ENCODE measurements at places on chromosomes 16 and 17. TPM values are rescaled to one million over a fixed set of nuclear protein-coding genes. Genes with fewer than 3 reads are reported as not detected.

The ZFP1 gene
- total RNA-seq: 11.2 TPM

The VAT1L gene
- total RNA-seq: 49.6 TPM

The CACNB1 gene
- 17.8 TPM for total RNA-seq

The TP53TG3C gene
- not detected for total RNA-seq

The TMIGD1 gene
- total RNA-seq: not detected

The CTF1 gene
- total RNA-seq: 0.97 TPM

The FOXC2 gene
- 0.09 TPM for total RNA-seq

The ADAM11 gene
- 2.9 TPM for total RNA-seq

The TMEM219 gene
- 64.9 TPM for total RNA-seq

The CD300H gene
- not detected for total RNA-seq

The SBK1 gene
- total RNA-seq: 77.4 TPM

The ZACN gene
- not detected for total RNA-seq

The TERB1 gene
- total RNA-seq: not detected

The MAF gene
- 2.7 TPM for total RNA-seq

The ZNF629 gene
- 19.3 TPM for total RNA-seq

The CBFA2T3 gene
- total RNA-seq: 2.7 TPM

The MCRIP2 gene
- total RNA-seq: 45.7 TPM

The EVPL gene
- 0.99 TPM for total RNA-seq

The ITGB4 gene
- 5.6 TPM for total RNA-seq

The DNASE1L2 gene
- total RNA-seq: 0.35 TPM

The AMZ2 gene
- 66.4 TPM for total RNA-seq

The KRT20 gene
- not detected for total RNA-seq

The MYH4 gene
- total RNA-seq: not detected

The C17orf78 gene
- total RNA-seq: not detected

The MYH3 gene
- 0.99 TPM for total RNA-seq

The C1QL1 gene
- 7.5 TPM for total RNA-seq

The SLC35G6 gene
- total RNA-seq: not detected

The CRISPLD2 gene
- 6.4 TPM for total RNA-seq

The SLC52A1 gene
- 0.61 TPM for total RNA-seq

The SLC12A3 gene
- not detected for total RNA-seq

The MYH11 gene
- 0.71 TPM for total RNA-seq

The MYO19 gene
- total RNA-seq: 126 TPM

The ACE gene
- 5.5 TPM for total RNA-seq

The ATP2C2 gene
- total RNA-seq: 3.6 TPM

The KREMEN2 gene
- total RNA-seq: 6.6 TPM

The CHRNE gene
- 0.15 TPM for total RNA-seq

The PIMREG gene
- total RNA-seq: 133 TPM

The UNC45B gene
- total RNA-seq: 0.15 TPM

The TNP2 gene
- total RNA-seq: not detected

The CLDN9 gene
- 0.60 TPM for total RNA-seq

The CDH16 gene
- not detected for total RNA-seq

The ACSM5 gene
- total RNA-seq: not detected

The VAMP2 gene
- total RNA-seq: 19.0 TPM

The RCVRN gene
- not detected for total RNA-seq

The ATP1B2 gene
- 19.8 TPM for total RNA-seq

The KRT36 gene
- total RNA-seq: not detected

The SEPTIN12 gene
- total RNA-seq: not detected

The KRT16 gene
- total RNA-seq: not detected

The ZNF785 gene
- 12.9 TPM for total RNA-seq

Data from H1 (cell line).